ENCODE measurements at places on chromosomes 4 and X. TPM values are rescaled to one million over a fixed set of nuclear protein-coding genes. Genes with fewer than 3 reads are reported as not detected.

The RLIM gene
- total RNA-seq: 52.8 TPM

The ALB gene
- total RNA-seq: 0.09 TPM

The NLRP2B gene
- under 0.01 TPM for total RNA-seq

The TMEM35A gene
- 3.4 TPM for total RNA-seq

The TET2 gene
- 6.7 TPM for total RNA-seq

The TBC1D8B gene
- total RNA-seq: 11.1 TPM

The UGT2B15 gene
- total RNA-seq: not detected

The NDST4 gene
- total RNA-seq: not detected

The NAA11 gene
- not detected for total RNA-seq

The SLC38A5 gene
- 40.4 TPM for total RNA-seq

The SOWAHD gene
- total RNA-seq: 0.43 TPM

The TENM3 gene
- 17.4 TPM for total RNA-seq

The TKTL2 gene
- not detected for total RNA-seq

The SH2D1A gene
- not detected for total RNA-seq

Measured in smooth muscle cell of bladder (primary cell).